ENCODE measurements at places on chromosomes 2 and 18. TPM values are rescaled to one million over a fixed set of nuclear protein-coding genes. Genes with fewer than 3 reads are reported as not detected.

PKDCC gene
- total RNA-seq, result 52.9 TPM

PLEKHH2 gene
- 1.2 TPM for total RNA-seq

ALPP gene
- not detected for total RNA-seq

PDE1A gene
- not detected for total RNA-seq

CAPN10 gene
- 19.8 TPM for total RNA-seq

SMYD1 gene
- total RNA-seq, result not detected

MC4R gene
- 0.15 TPM for total RNA-seq

TFPI gene
- total RNA-seq, result 140 TPM

RNU2-63P gene
- total RNA-seq, result not detected

MRPL33 gene
- 70.5 TPM for total RNA-seq

RAX gene
- not detected for total RNA-seq

TCF7L1 gene
- 1.0 TPM for total RNA-seq

CHRNG gene
- total RNA-seq, result not detected

DNAH6 gene
- under 0.01 TPM for total RNA-seq

SERPINB12 gene
- total RNA-seq, result not detected

SP5 gene
- not detected for total RNA-seq

Measured in bronchus fibroblast of lung (primary cell).